ENCODE measurements at places on chromosomes 11 and 22. TPM values are rescaled to one million over a fixed set of nuclear protein-coding genes. Genes with fewer than 3 reads are reported as not detected.

DNA sequence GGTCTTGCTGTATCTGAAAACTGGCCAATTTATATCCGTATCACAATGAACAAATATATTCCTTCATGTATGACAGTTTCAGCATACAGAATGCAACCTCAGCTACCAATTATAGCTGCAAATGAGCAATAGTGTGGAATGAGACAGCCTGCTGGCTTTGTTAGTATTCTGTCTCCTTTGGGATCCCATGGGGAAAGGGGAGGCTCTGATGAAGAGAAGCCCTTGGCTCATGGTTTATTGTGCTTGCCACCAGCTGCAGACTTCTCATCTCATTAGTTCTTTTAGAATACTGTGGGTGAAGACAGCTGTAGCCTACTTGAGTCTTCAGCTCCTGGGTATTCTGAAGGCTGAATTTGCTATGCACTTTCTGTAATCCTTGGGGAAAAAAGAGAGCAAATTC lies 42.4 kb downstream of the PITPNB start:
- no peak for DNase-seq

GRCh38 chr11:46352063-46352841 lies 5.0 kb downstream of the DGKZ start:
- no peak for DNase-seq

The OR52A5 gene
- polyA plus RNA-seq = not detected

DNA sequence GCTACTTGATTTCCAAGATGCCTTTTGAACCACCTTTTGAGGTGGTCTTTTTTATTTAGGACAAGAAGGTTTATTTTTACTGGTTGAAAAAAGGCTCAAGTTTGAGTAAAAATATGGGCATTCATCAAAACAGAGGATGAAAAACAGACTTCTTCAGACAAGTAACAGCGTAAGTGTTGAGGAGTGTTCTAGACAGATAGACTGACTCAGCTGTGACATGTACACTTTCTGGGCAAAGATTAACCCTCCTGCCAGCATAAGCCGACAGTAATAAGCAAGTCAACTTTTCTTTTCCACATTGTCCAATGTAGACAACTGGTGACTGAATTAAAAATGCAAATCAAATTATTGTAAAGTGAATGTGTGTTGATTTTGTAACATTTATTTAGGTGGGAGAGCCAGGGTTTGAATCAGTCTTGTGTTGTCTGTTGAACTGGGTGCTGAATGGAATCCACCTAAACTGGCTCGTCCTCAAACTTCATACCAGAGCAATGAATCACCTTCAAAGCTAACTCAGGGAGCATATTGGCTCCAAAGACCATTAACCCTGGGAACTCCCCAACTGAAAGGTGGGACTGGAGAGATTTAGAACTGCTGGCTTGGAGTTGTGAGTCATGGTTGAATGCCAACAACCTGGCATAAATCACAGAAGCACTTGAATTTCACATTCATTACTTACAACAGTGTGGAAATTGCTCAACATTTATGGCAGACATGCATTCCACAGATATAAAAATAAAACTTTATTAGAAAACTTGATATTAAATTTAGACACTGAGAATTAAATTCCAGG lies 377.0 kb downstream of the ETS1 start:
- no peak for DNase-seq

DNA sequence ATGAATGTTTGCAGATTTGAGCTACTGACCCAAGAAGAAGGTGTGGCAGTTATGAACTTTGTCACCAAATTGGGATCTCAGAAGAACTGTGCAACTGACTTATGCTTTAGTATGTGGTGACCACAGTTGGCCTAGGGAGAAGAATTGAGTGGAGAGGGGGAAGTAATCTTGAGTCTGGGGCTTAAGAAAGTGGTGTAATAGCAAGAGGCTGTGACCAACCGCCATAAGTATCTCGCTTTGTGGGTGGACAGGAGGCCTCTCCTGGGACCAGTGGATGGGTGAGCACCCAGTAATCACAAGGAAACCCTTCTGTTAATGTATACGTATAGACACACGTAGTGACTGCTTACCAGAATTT lies 12.7 kb upstream of the IL10RA start:
- DNase-seq = no peak

GRCh38 chr22:23408321-23408720 lies 171.8 kb downstream of the IGLL1 start:
- DNase-seq = no peak

GRCh38 chr11:94635072-94635471 lies 67.9 kb downstream of the PIWIL4 start:
- DNase-seq = no peak

All from right lung (tissue), 10 donors.